ENCODE measurements at places on chromosomes 16 and 17.

DNA sequence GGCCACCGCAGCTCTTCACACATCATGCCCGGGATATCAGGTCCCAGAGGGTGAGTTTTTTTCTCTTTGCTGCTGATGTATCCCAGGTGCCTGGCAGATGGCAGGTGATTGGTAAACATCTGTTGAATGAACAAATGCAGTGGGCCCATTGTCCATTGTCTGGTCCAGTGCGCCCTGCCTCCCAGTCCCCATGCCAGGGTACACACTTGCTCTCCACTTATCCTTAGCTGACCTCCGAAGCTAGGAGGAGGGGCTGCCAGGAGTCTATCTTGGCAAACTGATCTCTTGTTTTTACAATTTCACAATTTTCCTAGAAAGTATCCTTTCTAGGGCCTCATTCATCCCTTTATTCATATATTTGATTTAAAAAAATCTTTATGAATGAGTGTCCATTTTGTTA lies 196.0 kb downstream of the RAB11FIP4 start:
- no peak for DNase-seq

- DNase-seq, result no peak
Measured at GRCh38 chr17:82161216-82161615, 51.4 kb downstream of the CCDC57 start.

DNA sequence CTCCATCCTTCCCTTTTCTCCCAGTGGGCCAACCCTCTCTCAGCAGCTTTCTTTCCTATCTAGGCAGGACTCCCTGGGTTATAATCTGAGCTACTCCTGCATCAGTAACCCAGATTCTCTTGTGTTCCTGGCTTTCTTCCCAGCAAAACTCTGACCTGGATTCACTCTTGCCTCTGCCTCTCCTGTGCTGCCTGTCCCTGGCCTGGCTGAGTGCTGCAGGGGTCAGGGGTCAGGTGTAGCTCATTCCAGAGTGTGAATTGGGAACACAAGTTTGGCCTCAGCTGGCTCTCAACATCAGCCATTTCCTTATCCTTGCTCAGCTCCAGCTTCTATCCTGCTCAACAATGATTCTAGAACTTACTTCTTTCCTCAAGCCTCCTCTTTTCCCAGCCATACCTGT lies 2.5 kb upstream of the ST6GALNAC2 start:
- DNase-seq, result no peak

GRCh38 chr16:49615576-49615975 lies 240.3 kb downstream of the ZNF423 start:
- no peak for DNase-seq

DNA sequence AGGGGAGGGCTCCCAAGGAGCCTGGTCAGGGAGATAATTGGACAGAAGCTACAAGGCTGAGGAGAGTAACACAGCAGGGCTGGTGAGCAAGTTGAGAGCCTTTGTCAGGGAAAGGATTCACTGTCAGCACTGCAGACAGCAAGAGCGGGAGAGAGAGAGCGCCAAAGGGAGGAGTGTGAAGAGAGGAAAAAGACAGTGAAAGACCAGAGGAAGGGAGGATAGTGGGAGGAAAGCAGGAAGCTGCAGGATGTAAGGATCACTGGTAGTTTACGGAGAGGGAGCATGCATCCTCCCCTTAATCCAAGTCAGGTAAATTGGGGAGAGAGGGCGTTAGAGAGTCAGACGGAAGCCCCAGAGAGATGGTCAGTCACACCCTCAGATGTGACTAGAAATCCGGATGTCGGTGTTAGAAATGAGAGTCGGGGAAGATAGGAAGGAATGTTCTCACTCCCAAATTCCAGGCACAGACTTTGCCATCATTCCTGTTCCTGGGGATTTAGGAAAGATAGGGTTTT lies 13.8 kb upstream of the SPOP start:
- no peak for DNase-seq
